Gastroesophageal sphincter (tissue), 4 donors: ENCODE measurements at places on chromosomes 6 and 20. TPM values are rescaled to one million over a fixed set of nuclear protein-coding genes. Genes with fewer than 3 reads are reported as not detected.

XKR7 gene
- total RNA-seq, result not detected

DYNLT2 gene
- 1.3 TPM for total RNA-seq

PNLDC1 gene
- total RNA-seq, result not detected

RARS2 gene
- 13.6 TPM for total RNA-seq

TREM2 gene
- 0.54 TPM for total RNA-seq

CLDN20 gene
- 0.27 TPM for total RNA-seq

SLC22A7 gene
- total RNA-seq, result not detected

LTB gene
- not detected for total RNA-seq

RNF8 gene
- total RNA-seq, result 10.0 TPM

SAMD3 gene
- total RNA-seq, result not detected

SDC4 gene
- total RNA-seq, result 85.9 TPM

POU5F1 gene
- total RNA-seq, result 3.4 TPM

MLN gene
- total RNA-seq, result not detected

PTCRA gene
- not detected for total RNA-seq

NOX3 gene
- not detected for total RNA-seq

ULBP3 gene
- total RNA-seq, result not detected

NUS1 gene
- 23.2 TPM for total RNA-seq

SPEF1 gene
- total RNA-seq, result not detected

SLC32A1 gene
- not detected for total RNA-seq

PGC gene
- total RNA-seq, result 0.62 TPM

ANKRD66 gene
- total RNA-seq, result not detected

HTR1B gene
- total RNA-seq, result 2.5 TPM

PKHD1 gene
- not detected for total RNA-seq

EEF1A2 gene
- 3.2 TPM for total RNA-seq

ATP9A gene
- total RNA-seq, result 49.3 TPM

KCTD20 gene
- total RNA-seq, result 64.2 TPM

RIPOR2 gene
- 3.0 TPM for total RNA-seq

SLC52A3 gene
- 1.3 TPM for total RNA-seq

FAM217A gene
- not detected for total RNA-seq

TAAR9 gene
- not detected for total RNA-seq

PRPH2 gene
- total RNA-seq, result 2.1 TPM

PPP1R16B gene
- 5.6 TPM for total RNA-seq

TLDC2 gene
- total RNA-seq, result 3.7 TPM

FKBP5 gene
- total RNA-seq, result 453 TPM

RAD21L1 gene
- not detected for total RNA-seq

CRISP2 gene
- total RNA-seq, result not detected
